ENCODE measurements at places on chromosomes 3 and 15.

- no peak for DNase-seq
Measured at GRCh38 chr15:76439542-76439941, 103.0 kb downstream of the ISL2 start.

DNA sequence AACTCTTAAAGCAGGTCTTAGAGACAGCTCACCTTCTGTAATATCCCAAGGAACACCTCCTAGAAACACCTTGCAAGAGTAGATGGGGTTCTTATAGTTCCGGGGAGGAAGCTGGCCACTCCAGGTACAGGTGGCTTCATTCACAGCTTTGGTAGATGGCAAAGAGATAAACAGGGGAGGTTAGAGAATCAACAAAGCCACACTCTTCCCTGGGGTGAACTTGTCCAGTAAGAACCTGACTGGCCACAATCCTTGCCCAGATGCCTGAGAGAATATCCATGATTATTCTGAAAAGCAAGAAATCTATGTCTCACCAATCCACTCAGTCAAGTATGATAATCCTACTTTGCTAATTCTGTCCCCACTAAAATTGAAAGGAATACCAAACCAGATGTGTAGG lies 13.6 kb upstream of the RPS17 start:
- no peak for DNase-seq

- no peak for DNase-seq
Measured at GRCh38 chr3:124113485-124113884, 121.6 kb upstream of the ROPN1 start.

GRCh38 chr3:99789011-99789721 lies 28.5 kb upstream of the CMSS1 start:
- no peak for DNase-seq

- no peak for DNase-seq
Measured at GRCh38 chr15:89680282-89680873, 1.2 kb upstream of the PLIN1 start.

DNA sequence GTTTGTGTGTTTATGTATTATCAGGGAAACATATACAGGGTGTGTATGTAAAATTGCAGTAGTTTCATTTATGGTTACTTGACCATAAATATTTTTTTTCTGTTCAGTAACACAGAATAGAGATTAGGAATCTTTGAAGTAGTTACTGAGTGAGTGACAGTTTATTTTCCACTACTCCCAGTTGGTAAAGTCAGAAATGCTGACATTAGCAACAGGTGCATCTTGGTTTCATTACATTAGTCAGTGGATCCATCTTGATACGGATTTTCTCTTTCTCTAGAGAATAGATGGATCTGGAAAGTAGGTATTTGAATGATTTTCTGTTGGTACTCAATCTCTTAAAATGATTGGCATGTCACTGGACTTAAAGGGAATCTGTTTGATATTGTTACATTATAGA lies 6.0 kb downstream of the UBE2E2 start:
- DNase-seq = no peak

GRCh38 chr3:167851749-167852148 lies 116.2 kb downstream of the SERPINI1 start:
- DNase-seq = no peak

DNA sequence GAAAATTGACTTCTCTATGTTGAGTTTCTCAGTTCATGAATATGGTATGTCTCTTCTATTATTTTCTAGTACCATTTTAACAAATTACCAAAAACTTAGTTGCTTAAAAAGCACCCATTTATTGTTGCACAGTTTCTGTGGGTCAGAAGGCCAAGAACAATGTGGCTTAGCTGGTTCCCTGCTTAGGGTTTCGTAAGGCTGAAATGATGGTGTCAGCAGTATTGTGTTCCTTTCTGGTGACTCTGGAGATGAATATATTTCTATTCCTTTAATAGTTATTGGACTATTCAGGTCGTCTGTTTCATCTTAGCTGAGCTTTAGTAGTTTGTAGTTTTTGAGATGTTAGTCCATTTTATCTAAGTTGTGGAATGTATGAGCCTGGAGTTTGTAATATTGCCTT lies 44.9 kb downstream of the IL1RAP start:
- no peak for DNase-seq
